Liver (tissue), 10 donors: ENCODE measurements at places on chromosomes 5 and 9. TPM values are rescaled to one million over a fixed set of nuclear protein-coding genes. Genes with fewer than 3 reads are reported as not detected.

GRCh38 chr5:161546095-161546469 lies 443 bp downstream of the GABRB2 start:
- DNase-seq, result no peak

ANKRD34B gene
- 0.05 TPM for total RNA-seq

DNA sequence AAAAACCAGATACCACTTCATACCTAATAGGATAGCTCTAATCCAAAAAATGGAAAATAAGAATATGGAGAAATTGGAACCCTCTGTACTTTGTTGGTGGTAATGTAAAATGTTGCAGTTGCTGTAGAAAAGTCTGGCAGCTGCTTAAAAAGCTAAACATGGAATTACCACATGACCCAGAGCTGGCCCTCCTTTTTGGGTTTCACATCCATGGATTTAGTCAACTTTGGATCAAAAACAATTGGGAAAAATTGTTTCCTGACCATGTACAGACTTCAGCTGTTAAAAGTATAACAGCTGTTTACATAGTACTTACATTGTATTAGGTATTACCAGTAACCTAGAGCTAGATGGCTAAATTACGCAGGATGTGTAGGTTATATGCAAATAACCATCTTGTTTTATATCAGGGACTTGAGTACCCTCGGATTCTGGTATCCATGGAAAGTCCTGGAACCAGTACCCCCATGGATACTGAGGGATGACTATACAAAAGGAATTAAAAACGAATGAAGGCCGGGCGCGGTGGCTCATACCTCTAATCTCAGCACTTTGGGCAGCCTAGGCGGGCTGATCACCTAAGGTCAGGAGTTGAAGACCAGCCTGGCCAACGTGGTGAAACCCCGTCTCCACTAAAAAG lies 15.8 kb downstream of the DNAJA1 start:
- no peak for DNase-seq

- peak; percentile 79 for DNase-seq
Measured at GRCh38 chr9:136339173-136339957, 12.0 kb downstream of the GPSM1 start.

LEAP2 gene
- total RNA-seq, result 56.7 TPM

- no peak for DNase-seq
Measured at GRCh38 chr9:617445-618085, 223.9 kb upstream of the DMRT1 start.

DNA sequence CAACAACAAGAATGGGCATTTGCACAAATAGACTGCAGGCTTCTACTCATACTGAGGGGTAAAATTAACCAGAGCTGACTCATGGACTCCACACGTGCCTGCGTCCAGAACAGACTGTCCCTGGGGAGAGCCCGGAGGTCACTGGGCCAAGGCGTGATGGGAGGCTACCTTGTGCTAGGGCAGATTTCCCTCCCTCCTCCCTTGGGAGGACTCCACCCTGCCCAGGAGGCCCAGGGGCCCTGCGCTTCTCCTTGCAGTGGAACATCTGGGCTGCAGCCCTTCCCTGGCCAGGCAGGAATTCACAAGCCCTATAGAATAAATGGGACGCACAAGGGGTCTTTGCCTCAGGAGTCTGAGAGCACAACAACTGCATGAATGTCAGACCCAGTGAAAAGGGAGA lies 35.6 kb downstream of the IRX2 start:
- DNase-seq, result no peak

DNA sequence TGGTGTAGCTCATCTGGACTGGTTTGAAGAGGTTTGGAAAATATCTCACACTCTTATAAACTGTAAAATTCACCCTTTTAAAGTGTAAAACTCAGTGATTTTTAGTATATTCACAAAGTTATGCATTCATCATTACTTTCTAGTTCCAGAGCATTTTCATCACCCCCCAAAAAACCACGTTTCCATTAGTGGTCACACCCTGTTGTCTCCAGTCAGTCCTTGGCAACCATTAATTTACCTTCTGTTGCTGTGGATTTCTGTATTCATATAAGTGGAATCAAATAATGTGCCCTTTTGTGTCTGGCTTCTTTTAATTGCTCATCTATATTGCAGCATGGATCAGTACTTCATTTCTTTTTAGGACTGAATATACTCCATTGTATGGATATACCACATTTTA lies 18.4 kb downstream of the NIPBL start:
- no peak for DNase-seq

DNA sequence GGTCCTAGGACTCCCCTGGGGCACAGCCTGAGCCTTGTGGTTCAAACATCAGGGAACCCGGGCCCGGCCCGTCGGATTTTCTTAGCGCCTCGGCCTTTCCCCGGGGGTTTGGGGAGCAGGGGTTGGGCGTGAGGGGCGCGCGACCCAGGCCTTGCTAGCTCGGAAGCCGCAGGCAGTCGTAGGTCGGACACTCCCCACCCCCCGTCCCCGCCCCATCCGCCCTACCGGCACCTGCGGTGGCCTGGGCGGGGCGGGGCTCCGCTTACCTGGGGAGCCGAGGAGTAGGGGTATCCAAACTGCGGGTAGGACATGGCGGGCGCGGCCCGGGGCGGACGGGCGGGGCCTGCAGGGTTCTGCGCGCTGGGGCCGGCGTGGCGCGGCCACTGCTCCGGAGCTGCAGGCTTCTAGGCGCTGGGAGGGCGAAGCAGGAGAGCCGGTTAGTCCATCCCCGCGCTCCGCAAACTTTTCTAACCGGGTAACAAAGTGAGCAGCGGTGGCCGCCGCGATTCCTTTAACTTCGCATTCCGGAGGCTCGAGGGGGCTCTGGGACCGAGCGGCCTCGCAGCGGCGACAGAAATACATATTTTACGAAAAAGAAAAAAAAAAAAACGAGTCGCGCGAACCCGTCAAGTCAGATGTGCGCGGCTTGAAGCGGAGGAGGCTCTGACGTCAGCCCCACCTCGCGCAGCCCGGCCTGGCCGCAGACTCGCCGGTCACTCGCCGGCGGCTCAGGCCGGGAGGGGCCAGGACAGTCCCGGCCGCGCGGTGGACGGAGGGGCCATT lies at the start of gene IRX4:
Gene IRX4 (minus strand): TSS at position 589 of the 783 bp plus-strand sequence. CDS start 278 bp downstream, at position 311.
- no peak for DNase-seq

- DNase-seq, result no peak
Measured at GRCh38 chr5:157867751-157868387, 8.9 kb upstream of the CLINT1 start.

PCDHGA8 gene
- 0.14 TPM for total RNA-seq

- no peak for DNase-seq
Measured at GRCh38 chr5:159891371-159891770, 24.9 kb upstream of the ADRA1B start.

DNA sequence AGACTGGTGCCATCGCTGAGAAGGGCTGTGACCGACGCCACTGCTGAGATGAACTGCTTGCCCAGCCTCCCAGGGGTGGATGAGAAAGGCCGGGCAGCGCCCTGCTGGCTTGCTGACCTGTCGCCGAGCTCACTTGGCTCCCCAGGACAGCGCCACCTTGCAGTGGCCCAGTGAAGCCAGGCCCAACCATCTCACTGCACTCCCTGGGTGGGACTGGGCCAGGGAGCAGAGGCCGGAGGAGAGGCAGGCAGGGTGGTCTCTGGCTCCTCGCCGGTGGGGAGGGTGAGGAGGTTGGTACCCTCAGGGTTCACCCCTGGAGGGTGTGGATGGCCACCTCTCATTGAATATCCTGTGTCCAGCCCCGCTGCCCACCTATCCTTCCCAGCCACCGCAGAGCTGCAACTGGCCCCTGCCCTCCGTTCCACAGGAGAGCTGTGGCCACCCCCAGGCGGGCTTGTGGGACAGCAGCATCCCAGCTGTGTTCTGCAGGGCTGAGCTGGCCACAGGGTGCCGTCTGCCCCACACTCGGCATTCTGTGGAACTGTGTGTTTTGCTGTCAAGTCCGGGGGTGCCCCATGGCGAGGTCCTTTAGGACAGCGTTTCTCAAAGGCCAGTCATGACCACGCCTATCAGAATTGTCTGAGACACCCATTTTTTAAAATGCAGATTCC lies 41.0 kb upstream of the FCN2 start:
- no peak for DNase-seq

DNA sequence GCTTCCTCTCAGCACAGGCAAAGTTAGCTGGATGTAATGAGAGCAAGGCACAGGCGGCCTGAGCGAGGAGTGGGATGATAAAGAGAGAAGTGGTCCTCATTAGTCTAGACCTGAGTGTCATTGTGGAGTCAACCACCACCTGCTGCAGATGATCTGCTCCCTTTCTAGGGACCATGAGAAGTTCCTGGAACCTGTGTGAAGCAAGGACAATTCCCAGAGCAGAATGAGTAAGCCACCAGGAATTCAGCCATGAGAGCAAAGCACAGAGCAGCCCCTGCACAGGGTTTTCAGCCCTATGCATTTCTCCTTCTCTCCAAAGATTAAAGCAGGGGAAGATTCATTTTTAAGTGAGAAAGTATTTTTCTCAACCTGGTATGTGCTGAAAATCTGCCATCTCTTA lies 146.8 kb upstream of the SPEF2 start:
- no peak for DNase-seq

CNTNAP3B gene
- 6.1 TPM for total RNA-seq

DNA sequence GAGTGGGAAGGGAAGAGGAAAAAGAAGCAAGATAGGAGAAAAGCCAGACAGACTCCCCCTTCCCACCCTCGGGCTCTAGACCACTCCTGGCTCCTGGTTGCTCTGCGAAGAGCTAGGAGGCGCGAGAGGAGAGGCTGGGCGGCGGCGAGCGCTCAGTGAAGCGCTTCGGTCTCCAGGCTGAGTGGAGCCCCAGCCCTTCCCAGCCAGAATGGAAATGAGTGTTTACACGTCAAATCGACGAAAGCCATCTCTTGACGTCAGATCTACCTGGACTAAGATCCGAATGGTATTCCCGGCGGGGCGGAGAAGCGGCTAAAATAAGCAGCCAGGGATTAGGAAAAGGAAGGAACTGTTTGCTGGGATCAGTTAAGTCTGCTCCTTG lies at the start of gene PCSK1:
Gene PCSK1 (minus strand): TSS at position 183 of the 382 bp plus-strand sequence. CDS start 206 bp downstream, outside the sequence.
- DNase-seq, result no peak

GRCh38 chr5:149133795-149134777 lies 7.2 kb upstream of the ABLIM3 start:
- no peak for DNase-seq

TSLP gene
- 0.25 TPM for total RNA-seq

GBGT1 gene
- 25.7 TPM for total RNA-seq

FOXD4 gene
- 0.17 TPM for total RNA-seq

NSG2 gene
- not detected for total RNA-seq

CER1 gene
- not detected for total RNA-seq

DNA sequence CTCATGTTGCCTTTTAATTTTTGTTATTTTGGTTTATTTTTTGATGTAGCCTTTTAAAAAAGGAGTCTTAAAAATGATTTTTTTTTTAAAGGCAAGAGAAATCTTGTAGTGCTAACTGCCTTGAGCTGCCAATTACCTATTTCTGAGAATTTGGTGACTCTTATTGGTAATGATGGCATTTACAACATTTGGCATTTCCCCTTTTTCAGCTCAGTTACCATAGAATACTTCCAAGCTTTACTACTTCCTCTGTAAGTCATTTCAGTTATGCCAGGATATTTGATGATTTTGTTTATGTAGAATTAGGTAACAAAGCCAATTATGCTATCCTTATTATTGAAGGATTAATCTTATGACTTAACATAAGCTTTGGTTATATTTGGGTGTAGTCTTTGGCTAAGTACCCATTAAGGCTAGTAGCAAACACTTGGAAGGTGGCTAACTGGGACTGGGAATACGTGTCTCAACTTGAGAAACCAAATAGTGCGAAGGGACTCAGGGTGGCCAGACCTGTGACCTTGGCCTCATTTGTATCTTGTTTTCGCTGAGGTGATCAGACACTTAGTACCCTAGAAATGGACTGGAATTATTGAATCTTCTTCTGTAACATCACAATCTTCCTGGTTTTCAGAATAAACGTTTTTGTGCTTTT lies 27.7 kb downstream of the CDC37L1 start:
- no peak for DNase-seq

DNA sequence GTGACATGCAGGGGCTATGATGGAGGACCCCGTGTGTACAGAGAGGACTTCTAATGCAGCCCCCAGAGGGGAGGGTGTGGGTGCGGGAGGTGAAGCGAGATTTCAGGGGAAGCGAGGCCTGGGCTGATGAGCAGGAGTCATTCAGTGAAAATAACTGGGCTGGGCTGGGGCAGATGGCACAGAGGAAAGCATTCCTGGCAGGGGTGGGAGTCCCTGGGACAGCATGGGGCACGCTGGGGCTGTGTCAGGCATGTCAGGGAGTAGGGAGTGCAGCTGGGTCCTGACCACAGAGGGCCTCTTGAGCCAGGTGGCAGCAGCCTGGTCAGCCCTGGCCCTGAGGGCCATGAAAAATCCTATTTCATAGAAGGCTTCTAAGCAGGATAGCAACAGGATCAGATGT lies 36.6 kb downstream of the COL15A1 start:
- no peak for DNase-seq

DNA sequence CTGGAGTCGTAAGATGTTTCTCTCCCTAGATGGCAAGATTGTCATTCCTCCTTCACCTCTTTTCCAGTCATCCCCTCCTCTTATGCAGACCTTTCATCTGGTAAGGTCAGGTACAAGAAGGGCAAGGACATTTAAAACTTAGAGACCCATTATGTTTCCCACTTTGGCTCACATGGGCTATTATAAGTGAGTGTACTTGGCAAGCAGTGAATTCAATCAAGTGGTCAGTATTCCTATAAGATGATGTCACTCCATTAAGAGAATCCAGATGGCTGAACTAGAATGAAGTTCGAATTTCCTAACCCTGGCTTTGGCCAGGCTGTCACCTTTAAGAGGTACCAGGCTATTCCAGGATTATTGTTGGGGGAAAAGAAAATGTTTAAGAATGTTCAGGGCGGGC lies 32.2 kb downstream of the ZNF131 start:
- DNase-seq, result no peak

DNA sequence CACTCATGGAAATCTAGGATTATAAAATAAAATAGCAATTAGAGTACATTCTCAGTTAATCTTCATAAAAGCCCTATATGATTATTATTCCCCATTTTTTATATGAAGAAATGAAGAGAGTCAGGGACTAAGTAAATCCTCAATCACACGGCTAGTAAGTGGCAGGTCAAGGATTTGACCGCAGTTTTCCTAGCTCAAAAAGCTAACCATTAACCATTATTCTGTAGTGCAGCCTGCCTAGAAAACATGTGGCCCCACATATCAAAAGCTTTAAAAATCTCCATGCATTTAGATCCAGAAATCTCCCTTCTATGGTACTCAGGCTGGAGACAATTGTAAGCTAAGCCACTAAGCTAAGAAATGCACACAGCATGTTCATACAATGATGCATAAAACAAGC lies 21.4 kb downstream of the EPB41L4A start:
- DNase-seq, result no peak

NEUROG1 gene
- not detected for total RNA-seq

DNA sequence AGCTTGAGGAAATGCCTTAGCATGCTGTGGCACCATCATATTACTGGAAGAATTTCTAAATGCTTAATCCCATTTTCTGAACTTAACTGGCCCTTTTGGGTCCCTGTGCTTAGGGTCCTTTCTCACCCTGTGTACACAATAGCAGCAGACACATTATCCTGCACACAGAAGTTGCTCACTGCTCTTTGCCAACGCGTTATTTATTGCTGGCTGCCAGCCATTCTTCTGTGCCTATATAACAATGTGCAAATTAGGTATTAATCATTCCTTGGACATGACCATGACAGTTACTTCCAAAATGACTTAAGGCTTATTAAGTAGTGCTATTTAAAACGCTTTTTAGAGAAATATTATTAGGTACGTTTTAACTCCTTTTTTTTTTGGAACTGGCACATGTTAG lies 134.7 kb downstream of the FBN2 start:
- DNase-seq, result no peak

SARDH gene
- 53.7 TPM for total RNA-seq

- no peak for DNase-seq
Measured at GRCh38 chr5:9428272-9428671, 117.6 kb downstream of the SEMA5A start.

- DNase-seq, result no peak
Measured at GRCh38 chr9:106075236-106075959, 381.1 kb downstream of the TMEM38B start.

TUBB4B gene
- 191 TPM for total RNA-seq
